ENCODE measurements at places on chromosomes 5 and 9.
A peak's percentile ranks its signal among the peaks of the same experiment; 100 is the strongest.

DNA sequence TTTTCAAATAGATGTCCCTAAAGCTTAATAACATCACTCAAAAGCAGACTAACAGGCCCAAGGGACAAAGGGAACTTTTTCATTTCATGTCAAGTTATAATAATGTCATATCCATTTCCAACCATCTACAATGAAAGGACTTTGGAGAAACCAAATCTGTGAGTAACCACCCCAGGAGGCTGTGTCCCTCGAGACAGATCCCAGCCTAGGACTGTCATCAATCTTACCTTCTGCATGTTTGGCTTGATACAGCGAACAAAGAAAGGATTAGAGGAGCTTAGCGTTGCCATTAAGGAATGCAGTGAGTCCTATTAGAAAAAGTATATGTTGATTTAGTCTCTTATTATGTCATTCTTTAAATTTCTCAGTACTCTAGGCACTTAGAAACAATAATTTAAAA, 137.8 kb upstream of the RETREG1 start:
- peak; percentile 48 for DNase-seq

GRCh38 chr9:91421971-91422757, 1.5 kb downstream of the NFIL3 start:
- DNase-seq, result no peak

DNA sequence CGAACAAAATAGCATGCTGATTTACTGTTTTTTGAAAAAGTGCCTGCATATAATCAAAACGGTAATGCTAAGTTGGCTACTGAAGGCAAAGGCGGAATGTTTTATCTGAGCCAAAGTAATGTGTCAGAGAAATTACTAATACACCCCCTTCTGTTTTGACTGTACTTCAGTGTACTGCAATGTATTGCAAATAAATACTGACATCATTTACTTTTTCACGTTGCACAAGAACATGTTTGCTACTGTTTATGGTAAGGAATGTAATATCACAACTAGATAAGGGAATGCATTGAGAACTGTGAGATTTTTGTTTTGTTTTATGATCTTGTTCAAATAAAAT, 813 bp upstream of the AGTPBP1 start:
- no peak for DNase-seq

DNA sequence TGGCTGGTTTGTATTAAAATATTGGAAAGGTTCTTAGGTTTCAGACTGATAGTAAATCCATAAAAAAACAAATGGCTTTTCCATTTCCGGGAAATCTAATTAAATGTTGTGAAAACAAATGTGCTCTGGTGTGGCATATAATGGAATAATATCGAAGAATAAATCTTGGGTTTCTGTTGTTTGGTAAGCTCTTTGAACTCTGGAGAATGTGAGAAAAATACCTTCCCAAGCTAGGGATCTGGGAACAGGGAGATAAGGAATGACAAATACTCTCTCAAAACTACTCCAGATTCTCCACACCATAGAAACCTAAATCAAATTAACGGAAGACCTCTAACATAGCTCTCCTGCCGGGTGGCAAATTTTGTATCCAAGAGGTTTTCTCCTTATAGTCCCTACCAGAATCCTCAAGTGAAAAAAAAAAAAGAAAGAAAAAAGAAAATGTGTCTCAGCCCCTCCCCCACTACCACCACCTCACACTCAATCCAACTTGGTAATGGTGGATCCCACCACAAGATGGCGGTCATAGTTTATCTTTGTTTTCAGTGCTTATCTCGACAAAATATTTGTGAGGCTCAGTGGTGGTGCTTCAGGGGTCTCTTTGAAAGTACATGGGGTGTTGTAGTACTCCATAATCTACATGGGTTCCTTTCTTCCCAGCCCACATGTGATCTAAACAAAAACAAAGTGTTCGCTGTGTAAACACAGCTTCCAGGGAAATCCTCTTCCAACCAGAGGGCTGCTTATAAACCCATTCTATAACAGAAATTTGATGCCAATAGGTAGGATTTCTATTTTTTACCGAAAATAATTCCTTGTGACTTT, 54.5 kb upstream of the FST start:
- DNase-seq, result peak; percentile 82

DNA sequence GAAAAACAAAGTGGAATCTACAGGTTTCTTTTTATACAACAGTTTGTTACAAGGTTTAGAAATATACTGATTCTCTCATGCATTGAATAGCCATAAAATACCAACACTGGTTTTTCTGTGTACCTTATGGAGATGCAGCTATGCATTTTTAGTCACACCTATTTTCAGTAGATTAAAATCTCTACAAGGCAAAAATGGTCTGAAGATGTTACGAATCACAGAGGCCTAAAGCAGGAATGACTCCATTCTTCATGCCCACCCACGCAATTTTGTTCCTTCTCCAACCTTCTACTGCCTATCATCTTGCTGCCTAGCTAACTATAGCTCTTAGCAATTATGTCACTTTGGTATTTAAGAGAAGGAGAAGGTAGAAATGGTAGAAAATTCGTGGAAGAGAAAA, 9.9 kb downstream of the PLK2 start:
- no peak for DNase-seq

- no peak for DNase-seq
Observed at GRCh38 chr5:79727451-79728355, 38.1 kb downstream of the CMYA5 start.

- DNase-seq, result no peak
Observed at GRCh38 chr9:94016744-94017143, 61.6 kb upstream of the BARX1 start.

- DNase-seq, result no peak
Observed at GRCh38 chr5:169913479-169913878, 66.8 kb downstream of the INSYN2B start.

DNA sequence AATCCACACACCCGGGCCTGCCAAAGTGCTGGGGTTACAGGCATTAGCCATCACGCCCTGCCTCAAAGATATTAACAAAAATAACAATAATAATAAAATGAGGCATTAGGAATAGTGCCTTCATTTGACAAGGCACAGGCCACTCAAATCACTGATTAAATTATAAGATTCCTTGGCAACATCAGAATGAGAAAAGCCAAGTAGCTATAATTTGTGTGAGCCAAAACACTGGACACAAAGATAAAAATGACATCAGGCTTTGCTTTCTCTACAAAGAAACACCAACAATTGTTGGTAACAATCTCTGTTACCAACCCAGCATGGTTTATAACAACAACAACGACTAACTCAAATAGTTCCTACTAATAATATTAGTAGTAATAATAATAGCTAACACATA, 73.2 kb downstream of the MLLT3 start:
- DNase-seq, result no peak

DNA sequence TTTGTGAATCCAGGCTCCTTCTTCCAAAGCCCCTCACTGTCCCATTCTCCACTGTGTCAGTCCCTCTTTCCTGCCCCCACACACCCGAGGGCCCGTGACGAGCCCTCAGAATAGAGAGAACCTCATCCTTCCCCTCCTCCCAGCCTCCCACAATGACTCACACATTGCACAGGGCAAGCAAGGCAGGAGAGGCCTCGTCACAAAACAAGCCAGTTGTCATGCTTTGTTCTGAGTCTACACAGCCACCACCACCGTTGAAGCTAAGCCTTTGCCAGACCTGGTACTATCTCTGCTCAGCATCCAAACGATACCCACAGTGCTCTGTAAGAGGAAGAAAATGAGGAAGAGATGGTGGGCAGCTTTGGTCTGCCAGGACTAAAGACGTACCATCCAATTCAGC, 142.2 kb upstream of the ZNF366 start:
- peak; percentile 54 for DNase-seq

GRCh38 chr5:332843-333242, 11.3 kb downstream of the AHRR start:
- no peak for DNase-seq

GRCh38 chr5:149221326-149221725, 50.3 kb upstream of the AFAP1L1 start:
- no peak for DNase-seq

- no peak for DNase-seq
Observed at GRCh38 chr9:4262735-4263141, 37.1 kb downstream of the GLIS3 start.

DNA sequence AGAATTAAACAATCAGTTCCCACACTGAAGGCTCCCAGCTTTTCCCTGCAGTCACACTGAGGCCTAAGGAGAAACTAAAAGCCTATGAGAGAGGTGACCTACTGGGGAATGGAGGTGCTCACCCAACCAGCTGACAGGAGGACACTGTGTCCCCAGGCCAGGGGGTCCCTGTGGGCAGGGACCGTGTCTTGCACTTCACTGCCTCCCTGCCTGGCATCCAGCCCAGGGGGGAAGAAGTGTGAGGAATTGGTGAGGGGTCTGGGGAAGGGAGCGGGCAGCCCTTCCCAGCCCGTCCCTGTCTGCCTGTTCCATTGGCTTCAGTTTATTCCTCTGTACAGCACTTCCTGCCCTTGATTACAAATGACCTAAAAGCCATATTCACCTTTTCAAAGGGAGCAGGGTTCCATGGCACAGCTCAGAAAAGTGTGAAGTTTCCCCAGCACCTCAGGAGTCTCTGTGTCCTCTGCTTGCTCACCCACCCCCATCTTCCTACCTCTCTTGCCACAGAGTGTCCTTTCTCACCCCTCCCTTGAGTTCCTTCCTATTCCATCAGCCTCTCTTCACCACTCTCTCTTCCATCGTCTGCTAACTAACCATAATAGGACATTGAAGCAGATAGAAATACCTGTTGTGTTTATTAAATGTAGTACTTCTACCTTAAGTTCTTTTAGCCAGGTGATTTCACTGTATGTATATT, 12.9 kb downstream of the OTULINL start:
- DNase-seq, result no peak

- DNase-seq, result no peak
Observed at GRCh38 chr5:81006947-81007636, 46.9 kb downstream of the RASGRF2 start.

DNA sequence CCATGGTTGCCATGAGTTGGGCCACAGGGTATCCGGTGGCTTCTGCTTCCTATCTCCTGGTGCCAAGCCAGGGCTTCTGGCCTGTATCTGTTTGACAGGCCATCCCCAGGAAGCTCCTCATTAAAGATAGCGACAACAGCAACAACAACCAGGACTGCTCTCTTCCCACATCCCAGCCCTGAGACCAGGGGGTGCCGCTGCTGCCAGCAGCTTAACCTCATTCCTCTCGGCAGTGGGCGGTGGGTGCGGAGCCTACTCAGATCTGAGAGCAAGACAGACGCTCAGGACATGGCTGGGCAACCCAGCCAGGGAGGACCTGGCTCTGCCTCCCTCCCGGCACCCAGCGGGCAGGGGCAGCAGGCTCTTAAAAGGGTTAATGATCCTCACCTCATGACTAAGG, 98.3 kb downstream of the PSD2 start:
- DNase-seq, result peak; percentile 53

DNA sequence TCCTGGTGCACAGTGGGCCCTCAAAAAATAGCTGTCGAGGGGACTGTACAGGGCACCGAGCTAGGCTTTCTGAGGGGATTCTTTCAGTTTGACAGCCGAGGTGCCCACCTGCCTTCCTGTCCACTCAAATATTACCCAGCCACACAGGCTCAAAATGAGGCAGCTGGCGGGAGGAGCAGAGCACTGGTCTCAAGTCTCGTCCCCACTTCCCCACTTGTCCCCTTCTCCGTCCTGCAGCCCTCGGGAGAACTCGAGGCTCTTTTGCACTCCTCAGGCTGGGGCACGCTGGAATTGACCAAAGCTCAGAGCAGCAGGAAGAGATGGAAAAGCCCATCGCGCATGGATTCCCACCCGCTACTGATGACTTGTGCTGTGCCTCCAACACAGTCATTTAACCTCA, 185.2 kb downstream of the HSPA4 start:
- no peak for DNase-seq

DNA sequence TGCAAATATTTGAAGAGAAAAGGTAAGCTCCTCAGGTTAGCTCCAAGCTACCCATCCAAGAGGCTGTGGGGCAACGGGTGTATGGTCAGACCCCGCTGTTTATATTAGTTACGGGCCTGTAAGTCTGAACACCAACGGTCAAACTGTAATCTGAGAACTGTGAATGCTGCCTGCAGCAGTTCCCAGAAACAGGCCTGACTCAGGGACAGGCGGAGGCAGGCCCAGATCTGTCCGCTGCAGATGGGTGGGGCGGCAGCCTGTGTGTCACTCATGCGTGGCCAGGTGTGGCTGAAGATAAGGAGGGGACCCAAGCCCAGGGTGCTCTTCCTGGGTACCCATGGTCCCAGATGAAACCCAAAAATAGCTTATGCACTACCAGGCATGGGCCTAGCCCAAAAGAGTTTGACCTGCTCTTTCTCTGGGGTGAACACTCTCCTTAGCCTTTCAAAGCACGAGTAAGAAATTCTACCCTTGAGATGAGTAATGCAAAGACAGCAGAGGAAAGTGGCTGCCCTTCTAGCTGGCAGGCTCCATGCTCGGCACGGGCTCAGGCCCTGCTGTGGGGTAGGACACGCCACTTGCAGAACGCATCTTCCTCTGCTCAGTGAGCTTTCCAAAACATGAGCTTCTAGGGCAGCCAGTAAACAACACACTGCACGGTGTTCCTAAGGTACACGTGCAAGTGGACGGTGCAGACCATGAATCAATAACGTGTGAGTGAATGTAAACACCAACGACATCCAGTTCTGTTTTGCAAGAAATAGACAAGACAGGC, 9.1 kb downstream of the UBAC1 start:
- peak; percentile 72 for DNase-seq

DNA sequence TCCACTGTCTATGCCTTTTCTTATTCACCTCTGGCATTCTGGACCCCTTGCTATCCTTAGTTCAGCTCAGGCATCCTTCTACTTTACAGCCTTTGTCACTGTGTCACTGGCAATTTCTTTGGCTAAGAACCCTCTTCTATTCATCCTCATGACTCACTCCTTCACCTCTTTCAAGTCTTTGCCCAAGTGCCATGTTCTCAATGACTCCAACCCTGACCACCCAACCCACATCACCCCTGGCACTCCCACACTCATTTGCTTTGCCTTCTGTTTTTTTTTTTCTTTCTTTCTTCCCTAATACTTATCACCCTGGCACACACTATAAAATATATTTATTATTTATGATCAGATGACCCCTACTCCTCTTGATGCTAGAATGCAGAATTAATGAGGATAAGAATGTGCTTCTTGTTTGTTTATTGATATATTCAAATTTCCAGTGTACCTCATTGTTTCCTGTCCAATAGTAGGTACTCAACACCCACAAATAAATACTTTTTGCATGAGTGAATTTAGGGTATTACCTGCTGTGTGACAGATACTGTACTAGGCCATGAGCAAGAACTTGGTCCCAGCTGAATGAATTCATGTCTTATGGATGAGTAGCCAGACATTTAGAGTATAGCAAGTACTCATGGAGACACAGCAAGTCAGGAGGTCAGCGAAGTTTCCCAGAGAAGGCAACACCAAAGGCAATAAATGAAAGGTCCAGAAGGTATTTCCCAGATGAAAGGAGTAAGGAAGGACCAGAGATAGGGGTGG, 236.1 kb downstream of the PAPPA start:
- no peak for DNase-seq

- no peak for DNase-seq
Observed at GRCh38 chr5:95899829-95900228, 61.8 kb downstream of the ELL2 start.

GRCh38 chr5:84494453-84494852, 109.8 kb upstream of the EDIL3 start:
- DNase-seq, result no peak

DNA sequence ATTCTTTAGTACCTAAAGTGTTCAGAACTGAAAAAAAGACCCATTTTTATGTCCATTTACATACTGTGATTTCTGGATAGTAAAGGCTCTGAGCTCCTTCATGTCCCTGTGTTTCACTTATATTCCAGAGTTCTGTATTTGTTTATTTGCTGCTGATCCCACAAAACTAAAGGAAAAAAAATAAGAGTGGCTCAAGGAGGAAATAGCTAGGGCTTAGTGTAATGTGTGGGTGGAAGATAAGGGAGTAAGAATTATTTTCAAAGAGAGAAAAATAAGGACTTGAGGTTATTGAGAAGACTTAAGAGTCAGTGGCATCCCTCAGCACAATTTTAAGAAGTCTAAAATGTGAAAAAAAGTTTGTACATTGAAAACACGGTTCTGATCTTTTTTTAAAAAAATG, 46.0 kb downstream of the ENTREP1 start:
- no peak for DNase-seq

Data from ELF-1 (cell line).